ENCODE measurements at places on chromosomes 5 and 9. TPM values are rescaled to one million over a fixed set of nuclear protein-coding genes. Genes with fewer than 3 reads are reported as not detected.
A peak's percentile ranks its signal among the peaks of the same experiment; 100 is the strongest.

DNA sequence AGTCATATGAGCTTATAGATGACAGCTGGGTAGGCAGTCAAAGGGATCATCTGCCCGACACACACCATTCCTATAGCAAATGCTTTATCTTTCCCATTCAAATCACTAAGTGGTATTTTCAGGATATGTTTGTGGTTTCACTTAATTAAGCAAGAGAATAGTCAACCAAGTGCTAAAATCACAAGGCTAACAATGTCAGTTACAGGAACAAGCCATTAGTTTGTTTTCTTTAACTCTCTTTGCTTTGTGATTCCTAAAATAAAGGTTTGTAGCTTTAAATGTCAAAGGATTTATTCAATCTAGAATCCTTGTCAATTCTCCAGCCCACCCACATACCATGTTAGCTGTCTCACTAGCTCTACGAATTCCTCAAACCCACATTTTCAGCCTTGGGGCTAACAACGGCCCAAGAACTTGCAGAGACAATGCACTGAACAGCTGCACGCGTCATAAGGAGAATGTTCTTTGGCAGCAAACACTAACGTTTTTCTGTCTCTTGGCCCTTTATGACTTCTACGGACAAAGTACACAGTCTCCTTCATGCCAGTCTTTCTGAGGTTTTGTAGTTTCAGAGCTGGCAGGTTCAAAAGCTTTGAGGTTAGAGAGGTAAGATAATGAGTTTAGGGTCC is 56.6 kb downstream of the ELAVL2 start:
- DNase-seq: no peak

DNA sequence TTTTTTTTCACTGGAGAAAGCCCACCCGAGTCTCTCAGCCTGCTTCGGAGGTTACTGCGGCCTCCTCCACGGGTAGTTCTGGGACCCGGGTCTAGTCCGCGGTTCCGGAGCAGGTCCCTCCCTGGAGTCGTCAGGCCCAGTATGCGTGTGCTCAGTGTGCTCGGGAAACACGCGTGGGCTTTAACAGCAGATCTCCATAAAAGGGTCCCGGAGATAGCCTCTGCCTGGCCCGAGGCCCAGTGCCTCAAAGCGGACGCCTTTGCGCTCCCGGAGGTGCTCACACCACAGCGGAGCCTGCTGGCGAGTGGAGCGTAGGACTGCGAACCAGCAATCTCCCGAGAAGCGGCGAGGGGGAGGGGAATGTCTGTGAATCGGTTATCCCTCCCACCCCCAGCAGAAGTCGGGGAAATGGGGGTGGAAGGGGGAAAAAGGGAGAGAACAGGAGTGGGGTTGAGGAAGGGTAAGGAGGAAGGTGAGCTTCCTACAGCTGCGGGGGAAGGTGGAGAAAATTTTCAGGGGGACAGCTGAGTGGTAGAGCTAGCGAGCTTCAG is 28.7 kb downstream of the CDKN2A start:
- DNase-seq: peak; percentile 52

- DNase-seq: no peak
Measured at GRCh38 chr9:136696502-136696901, 9.2 kb upstream of the AGPAT2 start.

Gene MARCHF3
- 1.1 TPM for total RNA-seq

Gene NDUFS6
- total RNA-seq: 20.8 TPM
